ENCODE measurements at places on chromosomes 16 and 17.

DNA sequence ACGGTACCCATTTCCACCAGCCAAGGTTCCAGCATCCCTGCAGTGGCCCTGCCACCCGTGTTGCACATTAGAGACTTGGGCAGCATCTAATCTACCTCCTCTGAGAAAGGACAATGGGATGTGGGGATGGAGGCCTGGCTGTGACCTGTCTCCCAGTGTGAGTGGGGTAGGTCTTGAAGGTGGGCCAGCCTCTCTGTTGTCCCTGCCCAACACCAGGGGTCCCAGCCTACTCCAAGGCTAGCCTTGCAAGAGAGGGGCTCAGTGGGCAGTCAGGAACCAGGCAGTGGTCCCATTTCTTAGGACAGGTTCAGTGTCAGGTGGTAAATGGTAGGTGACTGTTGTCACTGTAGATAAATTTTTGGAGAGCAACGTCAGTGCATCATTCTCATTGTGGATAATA lies 384.5 kb downstream of the SNX29 start:
- DNase-seq = no peak

DNA sequence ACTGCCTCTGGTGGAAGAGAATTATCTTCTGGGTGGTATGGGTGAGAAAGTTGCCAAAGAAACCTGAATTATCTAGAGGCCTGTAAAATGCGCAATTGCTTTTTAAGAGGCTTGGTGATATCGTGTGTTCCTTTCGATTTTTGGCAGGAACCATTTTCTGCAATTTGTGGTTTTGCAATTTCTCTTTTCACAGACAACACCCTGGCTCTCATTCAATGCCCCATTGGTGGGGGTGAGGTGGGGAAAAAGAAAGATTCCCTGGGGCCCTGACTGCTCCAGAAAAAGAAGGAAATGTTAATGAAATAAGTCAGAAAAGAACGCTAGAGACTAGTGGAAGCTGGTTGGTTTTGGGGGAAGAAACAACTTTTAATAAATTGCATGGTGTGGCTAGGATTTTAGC lies 77.4 kb downstream of the ANKFN1 start:
- DNase-seq = no peak

GRCh38 chr17:81418710-81419318 lies 23.6 kb downstream of the BAHCC1 start:
- DNase-seq = no peak

DNA sequence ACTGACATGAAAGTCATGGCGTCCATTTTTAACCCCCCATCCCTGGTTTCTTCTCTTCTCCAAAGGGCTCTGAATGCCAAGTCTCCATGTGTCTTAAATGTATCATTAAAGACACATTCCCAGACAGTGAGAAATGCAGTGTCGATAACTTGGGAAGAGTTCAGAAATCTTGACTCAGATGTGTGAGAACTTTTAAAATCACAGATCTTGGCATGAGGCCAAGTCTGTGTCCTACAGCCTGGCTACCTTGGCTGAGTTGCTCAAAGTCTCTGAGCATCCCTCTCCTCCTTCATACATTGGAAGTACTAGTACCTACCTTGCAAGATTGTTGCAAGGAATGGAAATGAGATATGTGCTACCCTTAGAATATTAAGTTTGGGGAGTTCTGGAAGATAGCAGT lies 1046.5 kb upstream of the RBFOX1 start:
- no peak for DNase-seq

- no peak for DNase-seq
Measured at GRCh38 chr17:55168958-55169687, 95.6 kb upstream of the HLF start.

GRCh38 chr17:56752263-56752836 lies 81.4 kb downstream of the C17orf67 start:
- DNase-seq = no peak

GRCh38 chr17:29826114-29826692 lies 103.8 kb downstream of the SSH2 start:
- no peak for DNase-seq

DNA sequence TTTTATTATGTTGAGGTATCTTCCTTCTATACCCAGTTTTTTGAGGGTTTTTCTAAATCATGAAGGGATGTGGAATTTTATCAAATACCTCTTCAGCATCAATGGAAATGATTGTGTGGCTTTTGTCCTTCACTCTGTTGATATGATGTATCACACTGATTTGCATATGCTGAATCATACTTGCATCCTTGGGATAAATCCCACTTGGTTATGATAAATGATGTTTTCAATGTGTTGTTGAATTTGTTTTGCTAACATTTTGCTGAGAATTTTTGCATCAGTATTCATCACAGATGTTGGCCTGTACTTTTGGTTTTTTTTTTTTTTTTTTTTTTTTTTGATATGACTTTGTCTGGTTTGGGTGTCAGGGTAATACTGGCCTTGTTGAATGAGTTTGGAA lies 23.1 kb downstream of the CD300LB start:
- no peak for DNase-seq

- no peak for DNase-seq
Measured at GRCh38 chr17:76772842-76773525, 35.1 kb downstream of the MFSD11 start.

DNA sequence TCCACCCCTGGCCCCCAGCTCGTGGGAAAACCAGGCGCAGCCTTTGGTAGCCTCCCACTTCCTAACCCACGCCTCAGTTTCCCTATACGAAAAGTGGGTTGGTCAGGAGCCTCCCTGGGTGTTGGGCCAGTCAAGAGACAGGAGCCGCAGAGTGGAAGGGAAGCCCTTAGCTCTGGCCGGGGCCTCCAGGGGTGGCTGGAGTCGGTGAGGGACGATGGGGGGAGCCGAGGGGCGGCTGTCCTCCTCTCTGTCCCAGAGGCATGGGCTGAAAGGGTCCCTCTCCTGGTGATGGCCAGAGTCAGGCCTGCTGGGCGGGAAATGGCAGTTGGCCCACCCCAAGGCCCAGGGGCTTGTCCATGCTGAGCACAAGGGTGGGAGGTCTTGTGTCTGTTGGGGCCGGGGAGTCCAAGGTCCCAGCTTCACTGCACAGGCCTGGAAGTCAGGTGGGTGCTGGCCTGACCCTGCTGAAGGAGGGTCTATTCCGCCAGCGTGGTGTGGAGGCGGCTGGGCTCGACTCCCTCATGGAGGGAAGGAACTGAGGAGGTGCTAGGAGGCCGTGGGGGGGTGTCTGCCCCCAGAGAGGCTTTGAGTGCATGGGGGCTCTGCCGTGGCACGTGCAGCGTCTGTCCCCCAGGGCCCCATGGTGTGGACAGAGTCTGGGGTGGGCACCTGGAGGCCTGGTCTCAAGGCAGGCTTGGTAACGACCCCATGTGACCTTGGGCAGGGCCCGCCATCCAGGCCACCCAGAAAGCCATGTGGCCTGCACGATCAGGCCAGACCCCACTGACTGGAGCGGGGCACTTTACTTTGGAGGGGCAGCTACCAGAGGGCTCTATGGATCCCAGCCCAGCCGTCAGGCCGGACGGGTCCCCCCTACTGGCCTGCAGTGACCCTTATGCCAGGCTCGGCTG lies 1.1 kb downstream of the SLC16A3 start:
- peak; percentile 67 for DNase-seq

- DNase-seq = no peak
Measured at GRCh38 chr16:85710732-85711131, 22.0 kb upstream of the GINS2 start.

DNA sequence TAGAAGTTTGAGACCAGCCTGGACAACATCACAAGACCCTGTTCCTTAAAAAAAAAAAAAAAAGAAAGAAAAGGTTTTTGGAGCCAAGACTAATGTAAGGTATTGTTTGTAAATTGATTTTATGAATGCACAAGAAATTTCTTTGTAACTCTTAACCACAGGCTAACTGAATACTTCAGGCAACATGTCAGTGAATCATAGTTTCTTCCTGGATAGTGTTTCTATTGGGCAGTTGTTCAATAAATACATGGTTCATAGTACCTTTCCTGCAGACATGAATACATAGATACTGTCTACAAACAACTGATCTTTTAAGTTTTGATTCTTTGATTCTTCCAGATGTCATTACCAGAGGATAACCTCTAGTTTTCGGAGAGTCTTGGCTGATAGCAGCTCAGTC lies 11.6 kb downstream of the DDX42 start:
- no peak for DNase-seq

DNA sequence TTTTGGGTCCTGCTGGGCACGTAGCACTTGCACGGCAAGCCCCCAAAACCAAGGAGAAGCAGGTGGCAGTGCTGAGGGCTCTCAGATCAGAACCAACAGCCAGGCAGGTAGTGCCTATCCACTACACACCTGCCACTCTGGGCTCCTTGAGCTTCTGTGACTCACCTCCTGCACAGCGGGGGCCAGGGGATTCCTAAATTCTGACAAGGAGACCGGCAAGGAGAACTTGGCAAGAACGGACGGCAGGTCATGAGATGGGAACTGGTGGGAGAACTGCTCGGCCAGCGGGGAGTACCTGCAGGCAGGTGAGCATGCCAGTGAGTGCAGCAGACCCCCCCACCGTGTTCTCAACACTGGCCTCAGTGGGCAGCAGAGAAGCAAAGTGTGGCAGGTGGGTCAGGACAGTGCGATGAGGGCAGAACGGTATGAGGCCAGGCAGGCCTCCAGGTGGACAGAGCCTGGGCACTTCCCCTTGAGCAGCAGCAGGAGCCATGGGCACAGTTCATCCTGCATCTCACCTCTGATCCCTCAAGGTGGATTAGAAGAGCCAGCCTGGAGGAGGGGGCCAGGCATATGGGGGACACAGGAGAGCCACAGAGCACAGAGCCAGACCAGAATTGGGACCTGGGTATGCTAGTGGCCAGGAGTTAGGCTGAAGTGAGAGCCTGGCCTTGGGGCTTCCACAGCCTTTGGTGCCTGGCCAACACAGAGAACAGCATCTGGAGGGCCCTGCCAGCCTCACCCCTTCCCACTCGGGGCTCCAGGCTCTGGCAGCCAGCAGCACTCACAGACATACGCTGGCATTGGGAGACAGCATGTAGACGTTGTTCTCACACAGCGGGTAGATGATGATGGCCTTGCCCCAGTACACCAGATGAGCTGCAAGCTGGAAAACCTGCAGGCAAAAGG lies 14.7 kb downstream of the MPG start:
- no peak for DNase-seq

DNA sequence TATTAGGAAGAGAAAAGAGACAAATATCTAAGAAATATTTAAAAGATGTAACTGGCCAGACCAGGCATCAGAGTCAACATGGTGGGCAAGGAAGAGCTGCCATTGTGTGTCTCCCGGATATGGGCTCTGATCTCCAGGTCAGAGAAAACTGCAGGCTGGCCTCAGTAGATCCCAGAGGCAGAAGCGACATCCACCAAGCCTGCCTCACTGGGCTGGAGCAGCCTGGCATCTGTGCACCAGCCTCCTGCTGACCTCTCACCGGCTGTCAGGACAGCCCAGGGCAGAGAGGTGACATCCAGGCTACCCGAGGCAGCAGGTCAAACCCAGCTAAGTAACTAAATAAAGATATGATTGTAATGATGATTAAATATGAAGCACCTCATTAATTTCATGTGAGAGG lies 162.8 kb upstream of the TNRC6C start:
- DNase-seq = no peak

DNA sequence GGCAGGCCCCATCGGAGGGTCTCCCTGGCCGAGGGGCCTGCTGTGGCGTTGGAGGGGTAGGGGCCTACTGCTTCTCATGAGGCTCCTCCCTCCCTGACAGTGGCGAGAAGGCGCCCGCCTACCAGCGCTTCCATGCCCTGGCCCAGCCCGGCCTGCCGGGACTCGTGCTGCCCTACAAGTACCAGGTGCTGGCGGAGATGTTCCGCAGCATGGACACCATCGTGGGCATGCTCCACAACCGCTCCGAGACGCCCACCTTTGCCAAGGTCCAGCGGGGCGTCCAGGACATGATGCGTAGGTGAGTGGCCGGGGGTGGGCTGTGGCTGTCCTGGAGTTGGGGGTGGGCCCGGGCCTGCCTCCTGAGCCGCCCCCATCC lies 1.7 kb downstream of the CDT1 start:
- no peak for DNase-seq

DNA sequence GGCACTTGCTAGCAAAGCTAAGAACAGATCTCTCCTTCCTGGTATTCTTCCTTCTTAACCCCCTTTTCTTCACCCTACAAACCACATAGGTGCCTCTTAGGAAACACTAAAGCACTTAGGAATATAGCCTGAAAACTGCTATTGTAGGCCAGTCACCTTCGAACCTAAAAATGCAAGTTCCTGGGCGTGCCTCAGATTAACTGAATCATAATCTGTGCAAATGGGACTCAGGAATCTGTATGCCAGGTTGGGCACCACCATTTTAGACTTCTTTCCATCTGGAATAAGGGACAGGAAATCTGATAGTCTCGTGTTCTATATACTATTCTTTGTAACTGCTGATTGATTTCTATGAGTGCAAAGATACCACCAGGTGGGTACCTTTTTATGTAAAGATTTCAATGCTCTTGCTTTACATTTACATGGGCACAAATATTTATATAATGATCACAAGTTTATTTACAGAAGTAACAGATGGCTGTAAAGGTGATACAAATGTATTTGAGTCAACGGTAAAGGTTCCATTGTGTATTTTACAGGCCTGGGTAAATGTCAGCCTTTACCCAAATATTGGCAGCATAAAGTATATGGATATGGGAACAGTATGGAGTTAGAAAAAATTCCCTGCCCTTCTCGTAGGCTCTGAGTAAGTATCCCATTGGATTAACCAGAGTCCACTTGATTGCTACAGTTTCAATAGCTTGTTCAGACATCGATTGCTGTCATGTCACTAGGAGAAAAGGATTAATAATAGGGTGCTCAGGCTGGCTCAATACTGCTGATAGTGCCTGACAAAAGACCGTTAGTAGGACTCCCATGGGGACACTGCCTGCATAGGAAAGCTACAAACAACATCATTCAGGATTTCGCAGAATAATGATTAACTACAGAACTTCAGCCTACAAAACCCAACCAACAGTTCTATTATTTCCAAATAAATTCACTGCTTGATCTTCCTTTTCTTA lies 124.7 kb downstream of the SNX11 start:
- no peak for DNase-seq

DNA sequence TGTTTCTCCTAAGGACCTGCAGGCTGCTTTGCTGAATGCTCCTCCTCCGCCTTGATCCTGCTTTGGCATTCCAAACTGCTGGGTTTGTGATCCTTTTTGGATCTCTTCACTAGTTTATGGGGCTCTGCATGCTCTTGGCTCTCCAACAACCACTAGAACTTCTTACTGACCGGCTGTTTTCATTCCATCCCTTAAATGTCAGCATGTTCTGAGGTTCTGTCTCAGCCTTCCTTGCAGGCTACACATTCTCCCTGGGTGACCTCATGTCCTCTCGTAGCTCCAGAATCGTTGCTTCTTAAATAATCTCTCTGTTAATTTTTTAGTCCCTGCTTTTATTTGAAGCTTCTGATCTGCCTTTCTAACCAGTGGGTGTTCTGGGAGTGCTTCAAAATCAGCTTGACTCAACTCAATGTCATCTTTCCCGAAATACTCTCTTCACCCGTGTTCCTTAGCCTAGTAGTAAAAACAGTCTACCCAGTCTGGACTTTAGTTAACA lies 119.0 kb upstream of the HS3ST2 start:
- no peak for DNase-seq

GRCh38 chr16:57289391-57290257 lies 5.2 kb upstream of the PLLP start:
- DNase-seq = no peak

DNA sequence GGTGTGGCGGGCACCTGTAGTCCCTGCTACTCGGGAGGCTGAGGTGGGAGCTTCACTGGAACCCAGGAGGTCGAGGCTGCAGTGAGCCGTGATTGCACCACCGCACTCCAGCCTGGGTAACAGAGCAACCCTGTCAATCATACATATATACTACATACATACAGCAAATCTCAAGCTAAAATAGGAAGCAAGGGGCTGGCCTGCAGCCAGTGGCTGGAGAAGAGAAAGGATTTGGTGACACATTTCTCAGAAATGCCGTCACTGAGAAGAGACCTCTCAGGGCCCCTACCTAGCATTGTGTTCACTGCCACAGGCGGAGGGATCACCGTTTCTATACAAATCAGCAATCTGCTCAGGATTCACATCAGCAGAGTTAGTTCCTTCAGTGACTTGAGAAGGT lies 16.9 kb downstream of the NARF start:
- DNase-seq = no peak

Measured in left forelimb (tissue), 1 donor.